Stimulated activated memory B cell treated with anti-CD40 and anti-IgM and Interleukin-4, amounts not matched to agents 10 μg/mL and 1 μg/mL and 100 μg/mL, for 72 hours (primary cell): ENCODE measurements at places on chromosomes 2 and 18.

GRCh38 chr18:58545338-58546296 lies 83.3 kb downstream of the ALPK2 start:
- ATAC-seq = no peak

DNA sequence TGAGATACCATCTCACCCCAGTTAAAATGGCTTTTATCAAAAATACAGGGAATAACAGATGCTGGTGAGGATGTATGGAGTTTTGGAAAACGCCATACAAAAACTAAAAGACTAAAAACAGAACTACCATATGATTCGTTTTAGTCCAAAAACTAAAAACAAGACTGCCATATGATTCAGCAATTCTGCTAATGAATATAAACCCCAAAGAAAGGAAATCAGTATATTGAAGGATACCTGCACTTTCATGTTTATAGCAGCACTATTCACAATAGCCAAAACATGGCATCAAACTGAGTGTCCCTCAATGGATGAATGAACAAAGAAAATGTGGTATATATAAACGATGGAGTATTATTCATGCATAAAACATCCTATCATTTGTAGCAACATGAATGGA lies 224.4 kb upstream of the MC4R start:
- no peak for ATAC-seq

DNA sequence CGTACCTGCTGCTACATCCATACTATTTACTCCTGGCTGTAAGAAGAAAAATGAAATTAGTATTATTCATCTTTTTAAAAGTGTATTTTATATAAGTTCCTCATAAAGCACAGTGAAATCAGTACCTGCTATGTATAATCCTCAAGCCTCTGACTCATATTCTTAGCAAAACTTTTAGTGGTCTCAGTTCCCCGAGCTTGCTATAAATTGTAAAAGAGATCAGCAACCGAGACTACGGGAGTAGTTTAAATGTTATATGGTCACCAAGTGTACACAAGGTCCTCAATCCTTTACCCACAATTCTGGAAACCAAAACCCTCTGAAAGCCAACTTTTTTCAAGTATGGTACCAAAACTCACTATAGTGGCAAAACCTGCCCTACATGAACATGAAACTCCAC lies 24.2 kb downstream of the PRPF40A start:
- peak; percentile 90 for ATAC-seq

GRCh38 chr2:207960090-207960489 lies 65.2 kb downstream of the PLEKHM3 start:
- no peak for ATAC-seq

GRCh38 chr2:176160986-176161824 lies 4.1 kb downstream of the HOXD3 start:
- no peak for ATAC-seq
